ENCODE measurements at places on chromosomes 2 and 18. TPM values are rescaled to one million over a fixed set of nuclear protein-coding genes. Genes with fewer than 3 reads are reported as not detected.
A peak's percentile ranks its signal among the peaks of the same experiment; 100 is the strongest.

Gene SERPINB11
- not detected for total RNA-seq

DNA sequence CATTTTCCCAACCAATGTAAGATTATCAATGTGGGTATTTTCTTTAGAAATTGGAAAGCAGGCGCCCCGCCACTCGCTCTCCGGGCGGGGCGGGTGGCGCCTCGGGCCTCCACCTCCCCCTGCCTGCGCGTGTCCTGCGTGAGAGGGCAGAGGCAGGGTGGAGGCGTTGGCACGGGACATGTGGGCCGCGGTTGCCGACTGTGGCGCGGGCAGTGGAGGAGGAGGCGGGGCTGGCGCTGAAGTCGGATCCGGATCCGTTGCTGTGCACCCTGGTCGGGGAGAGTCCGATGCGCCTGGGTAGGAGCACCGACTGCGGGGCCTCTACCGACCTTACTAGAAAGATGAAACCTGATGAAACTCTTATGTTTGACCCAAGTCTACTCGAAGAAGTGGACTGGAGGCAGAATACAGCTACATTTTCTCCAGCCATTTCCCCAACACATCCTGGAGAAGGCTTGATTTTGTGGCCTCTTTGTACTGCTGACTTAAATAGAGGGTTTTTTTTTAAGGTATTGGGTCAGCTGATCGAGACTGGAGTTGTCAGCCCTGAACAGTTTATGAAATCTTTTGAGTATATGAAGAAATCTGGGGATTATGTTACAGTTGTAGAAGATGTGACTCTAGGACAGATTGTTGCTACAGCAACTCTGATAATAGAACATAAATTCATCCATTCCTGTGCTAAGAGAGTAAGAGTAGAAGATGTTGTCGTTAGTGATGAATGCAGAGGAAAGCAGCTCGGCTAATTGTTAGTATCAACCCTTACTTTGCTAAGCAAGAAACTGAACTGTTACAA lies 37.9 kb downstream of the PMS1 start:
- DNase-seq = peak; percentile 85

- DNase-seq = no peak
Observed at GRCh38 chr2:189851174-189851826, 67.0 kb downstream of the PMS1 start.

DNA sequence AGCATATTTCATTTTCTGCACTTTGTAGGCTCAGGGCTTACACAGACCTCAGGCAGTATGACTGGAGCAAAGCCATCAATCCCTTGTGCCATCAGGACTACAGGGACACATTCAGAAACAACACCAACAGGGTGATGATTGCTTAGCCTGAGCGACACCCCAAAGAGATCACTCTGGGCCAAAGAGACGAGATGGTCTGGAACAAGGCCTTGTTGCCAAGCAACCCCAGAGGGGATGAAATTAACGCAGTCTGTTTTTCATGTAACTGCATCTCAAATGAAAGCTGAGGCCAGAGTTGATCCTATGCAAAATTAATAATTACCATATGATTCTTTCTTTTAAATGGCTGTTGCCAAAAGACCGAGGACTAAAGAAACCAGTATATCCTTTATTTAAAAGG lies 20.2 kb upstream of the B3GNT2 start:
- DNase-seq = no peak

Data from IMR-90 (cell line).